ENCODE measurements at places on chromosomes 7 and 10.

DNA sequence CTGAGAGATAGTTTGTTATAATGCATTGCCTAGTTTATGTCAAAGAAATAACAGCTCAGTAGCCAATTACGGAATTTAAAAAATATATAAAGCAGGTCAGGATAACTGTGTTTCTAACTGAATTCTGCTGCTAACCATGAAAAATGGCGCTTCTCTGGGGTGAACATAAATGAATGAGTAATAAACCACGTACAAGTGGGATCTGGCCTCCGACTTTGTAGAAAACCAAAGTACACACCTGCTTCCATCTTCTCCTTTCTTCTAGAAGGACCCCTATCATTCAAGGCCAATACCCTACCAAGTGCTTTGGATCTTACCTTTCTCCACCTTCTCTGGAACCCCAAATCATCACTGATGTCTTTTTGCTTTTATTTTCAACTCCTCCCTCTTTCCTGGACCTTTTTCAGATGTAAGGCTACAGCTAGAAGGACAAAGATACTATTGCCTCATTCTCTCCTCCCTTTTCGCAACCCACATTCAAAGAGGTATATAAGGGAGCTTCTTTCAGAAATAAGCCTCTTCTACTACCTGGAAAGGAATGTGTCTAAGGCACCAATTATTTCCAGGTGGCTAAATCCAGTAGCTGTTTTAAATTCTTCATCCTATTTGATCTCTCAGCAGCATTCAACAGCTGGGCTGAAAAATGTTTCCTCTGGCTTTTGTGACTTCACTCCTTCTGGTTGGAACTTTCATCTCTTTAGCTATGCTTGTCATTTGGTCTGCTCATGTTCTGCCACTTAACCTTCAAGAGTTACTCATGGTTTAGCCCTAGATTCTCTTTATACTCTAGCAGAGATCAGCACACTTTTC lies 37.7 kb downstream of the NAMPT start:
- no peak for DNase-seq

DNA sequence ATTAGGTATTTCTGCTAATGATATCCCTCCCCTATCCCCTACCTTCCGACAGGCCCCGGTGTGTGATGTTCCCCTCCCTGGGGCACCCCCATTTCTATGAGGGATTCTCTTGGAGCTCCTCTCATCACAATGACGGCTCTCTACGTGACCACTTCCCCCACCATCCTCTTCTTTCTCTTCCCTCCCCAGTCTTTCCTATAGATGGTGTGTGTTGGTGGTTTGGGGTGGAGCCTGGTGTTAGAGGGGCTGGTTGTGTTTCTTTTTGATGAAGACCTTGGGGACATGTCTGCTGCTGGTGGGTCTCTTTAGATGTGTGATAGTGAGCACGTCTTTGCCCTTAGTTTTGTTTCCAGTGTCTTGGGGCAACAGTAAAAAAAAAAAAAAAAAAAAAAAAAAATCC lies 28.6 kb downstream of the RPS24 start:
- DNase-seq, result no peak

DNA sequence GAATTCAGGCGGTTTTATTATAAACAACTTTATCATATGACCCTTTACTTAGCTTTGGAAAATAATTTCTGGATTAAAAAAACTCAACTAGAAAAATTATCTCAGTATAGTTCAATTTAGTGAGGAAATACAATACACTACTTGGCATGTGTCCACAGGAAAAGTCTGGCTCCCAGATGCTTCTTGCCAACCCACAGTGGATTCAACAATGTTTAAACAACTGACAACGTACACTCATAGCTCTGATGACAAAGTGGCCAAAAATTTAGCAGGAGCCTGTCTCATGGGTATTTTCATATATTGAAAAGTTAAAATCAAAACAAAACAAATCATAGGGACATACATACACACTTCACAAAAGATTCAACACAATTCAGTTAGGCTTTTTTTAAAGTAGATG lies 158.8 kb downstream of the SKAP2 start:
- peak; percentile 95 for DNase-seq

GRCh38 chr10:4270116-4270515 lies 485.1 kb upstream of the KLF6 start:
- peak; percentile 45 for DNase-seq

DNA sequence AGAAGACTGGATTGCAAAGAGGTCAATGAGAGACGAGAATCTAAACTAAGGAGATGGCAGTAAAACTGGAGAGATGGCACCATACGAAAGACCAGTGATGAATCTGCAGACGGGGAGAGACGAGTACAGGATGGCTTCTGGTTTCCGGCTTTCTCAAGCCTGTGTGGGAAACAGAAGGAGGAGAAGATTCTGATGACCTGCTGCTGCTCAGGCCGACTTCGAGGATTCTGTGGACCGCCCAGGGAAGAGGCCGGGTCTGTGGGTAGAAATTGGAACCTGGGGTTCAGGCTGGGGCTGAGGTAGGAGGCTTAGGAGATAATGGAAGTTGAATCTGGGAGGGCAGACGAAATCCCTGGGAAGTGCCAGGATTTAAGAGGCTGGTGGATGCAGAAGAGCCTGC lies 48.6 kb downstream of the PARP12 start:
- no peak for DNase-seq
